ENCODE measurements at places on chromosomes 3 and 15.
A peak's percentile ranks its signal among the peaks of the same experiment; 100 is the strongest.

DNA sequence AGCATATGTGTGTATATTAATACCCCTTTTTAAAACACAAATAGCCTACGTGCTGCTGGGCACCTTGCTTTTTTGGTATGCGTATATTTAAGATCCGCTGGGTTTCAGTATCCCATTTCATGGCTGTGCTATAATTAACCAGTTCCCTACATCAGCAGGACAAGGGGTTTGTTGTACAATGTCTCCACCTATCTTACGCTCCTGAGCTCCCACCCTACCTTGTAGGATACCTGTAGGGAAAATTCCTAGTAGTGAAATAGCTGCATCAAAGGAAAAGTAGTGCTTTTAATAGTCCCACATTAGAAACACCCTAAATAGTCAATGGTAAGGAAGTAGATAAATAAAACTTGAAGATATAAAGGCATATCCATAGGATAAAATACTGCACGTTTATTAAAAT, 1.4 kb downstream of the MAP6D1 start:
- DNase-seq, result no peak

GRCh38 chr3:71237672-71238071, 345.9 kb downstream of the FOXP1 start:
- no peak for DNase-seq

- no peak for DNase-seq
These were observed 47.3 kb upstream of the NR2C2 start for GRCh38 chr3:14899993-14900618.

DNA sequence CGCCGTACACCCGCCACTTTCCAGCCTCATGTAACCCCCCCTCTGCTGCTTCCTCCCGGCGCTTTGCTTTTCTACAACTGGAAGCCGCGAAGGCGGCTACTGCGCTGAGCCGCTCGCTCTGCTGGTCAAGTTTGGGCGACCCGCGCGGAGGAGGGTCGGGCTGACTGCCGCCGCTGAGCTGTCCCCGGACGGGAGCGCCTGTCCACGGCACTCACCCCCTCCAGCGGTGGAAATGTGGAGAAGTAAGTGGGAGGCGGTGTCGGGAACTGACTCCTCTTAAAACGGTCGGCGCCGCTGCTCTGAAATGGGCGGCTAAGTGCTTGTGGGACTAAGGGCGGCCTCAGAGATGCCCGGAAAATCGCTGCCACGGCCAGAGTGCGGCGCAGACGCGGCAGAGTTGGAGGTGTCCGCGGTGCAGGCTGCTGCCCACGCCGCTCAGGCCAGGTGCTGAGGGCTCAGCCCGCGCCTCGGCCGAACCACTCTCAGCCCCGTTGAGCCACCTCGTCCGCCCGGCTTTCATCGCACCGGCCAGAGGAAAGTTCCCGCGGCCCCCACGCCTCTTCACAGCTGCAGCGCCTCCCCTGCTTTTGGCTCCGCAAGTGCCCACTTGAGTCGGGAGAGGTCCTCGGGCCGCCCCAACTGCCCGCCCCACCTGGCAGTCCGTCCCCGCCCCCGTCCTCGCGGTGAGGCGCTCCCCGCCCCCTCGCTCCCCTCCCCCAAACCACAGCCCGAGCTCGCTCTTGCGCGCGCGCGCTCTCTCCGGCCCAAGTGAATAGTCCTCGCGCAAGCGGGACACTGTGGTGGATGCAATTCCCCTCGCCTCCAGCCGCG, at the start of gene EPHA6:
EPHA6 (plus strand) TSS at position 775 of the 831 bp plus-strand sequence.
- DNase-seq, result peak; percentile 69

GRCh38 chr3:99430348-99431134, 207.9 kb upstream of the COL8A1 start:
- DNase-seq, result no peak

- peak; percentile 43 for DNase-seq
These were observed 3.8 kb upstream of the SLCO3A1 start for GRCh38 chr15:91849749-91850161.

- DNase-seq, result no peak
These were observed 407.7 kb downstream of the FOXP1 start for GRCh38 chr3:71175691-71176365.
